ENCODE measurements at places on chromosomes 7 and 10.
A peak's percentile ranks its signal among the peaks of the same experiment; 100 is the strongest.

GRCh38 chr7:75716992-75717626, 21.6 kb downstream of the HIP1 start:
- DNase-seq, result no peak

GRCh38 chr7:22860784-22861482, 38.3 kb upstream of the TOMM7 start:
- DNase-seq, result peak; percentile 40

DNA sequence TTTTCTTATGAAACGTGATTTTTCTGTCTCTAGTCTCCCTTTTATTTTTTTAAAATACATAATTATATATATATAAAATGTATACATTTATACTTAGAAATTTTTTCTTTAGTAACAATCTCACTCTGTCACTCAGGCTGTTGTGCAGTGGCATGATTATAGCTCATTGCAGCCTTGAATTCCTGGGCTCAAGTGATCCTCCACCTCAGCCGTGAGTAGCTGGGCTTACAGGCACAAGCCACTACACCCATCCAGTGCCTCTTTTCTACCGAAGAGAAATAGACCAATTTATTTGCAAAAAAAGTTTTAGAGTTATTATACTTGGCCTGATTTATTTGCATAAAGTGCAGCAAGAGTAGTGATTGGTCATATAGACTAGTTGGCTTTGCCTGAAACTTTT, 72.2 kb downstream of the MAPK8 start:
- DNase-seq, result no peak

GRCh38 chr7:135975166-135975565, 2.0 kb downstream of the MTPN start:
- DNase-seq, result no peak

DNA sequence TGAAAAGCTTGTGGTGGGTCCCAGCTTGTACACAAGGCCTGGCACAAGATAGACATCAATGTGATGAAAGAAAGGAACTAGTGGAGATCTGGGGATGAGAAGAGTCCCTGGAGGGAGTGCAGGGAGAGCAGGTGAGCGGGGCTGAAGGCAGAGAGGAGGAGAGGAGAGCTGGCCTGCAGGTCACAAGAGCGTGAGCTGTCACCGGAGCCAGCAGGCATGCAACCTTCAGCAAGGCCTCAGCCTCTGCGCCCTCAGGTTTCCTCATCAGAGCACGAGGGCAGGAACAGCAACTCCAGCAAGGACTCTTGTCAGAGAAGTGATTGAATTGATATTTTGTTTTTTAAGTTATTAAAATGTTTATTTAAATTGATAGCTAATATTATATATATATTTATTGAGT, 188.6 kb downstream of the CXCL12 start:
- no peak for DNase-seq
